ENCODE measurements at places on chromosomes 5 and 9.

DNA sequence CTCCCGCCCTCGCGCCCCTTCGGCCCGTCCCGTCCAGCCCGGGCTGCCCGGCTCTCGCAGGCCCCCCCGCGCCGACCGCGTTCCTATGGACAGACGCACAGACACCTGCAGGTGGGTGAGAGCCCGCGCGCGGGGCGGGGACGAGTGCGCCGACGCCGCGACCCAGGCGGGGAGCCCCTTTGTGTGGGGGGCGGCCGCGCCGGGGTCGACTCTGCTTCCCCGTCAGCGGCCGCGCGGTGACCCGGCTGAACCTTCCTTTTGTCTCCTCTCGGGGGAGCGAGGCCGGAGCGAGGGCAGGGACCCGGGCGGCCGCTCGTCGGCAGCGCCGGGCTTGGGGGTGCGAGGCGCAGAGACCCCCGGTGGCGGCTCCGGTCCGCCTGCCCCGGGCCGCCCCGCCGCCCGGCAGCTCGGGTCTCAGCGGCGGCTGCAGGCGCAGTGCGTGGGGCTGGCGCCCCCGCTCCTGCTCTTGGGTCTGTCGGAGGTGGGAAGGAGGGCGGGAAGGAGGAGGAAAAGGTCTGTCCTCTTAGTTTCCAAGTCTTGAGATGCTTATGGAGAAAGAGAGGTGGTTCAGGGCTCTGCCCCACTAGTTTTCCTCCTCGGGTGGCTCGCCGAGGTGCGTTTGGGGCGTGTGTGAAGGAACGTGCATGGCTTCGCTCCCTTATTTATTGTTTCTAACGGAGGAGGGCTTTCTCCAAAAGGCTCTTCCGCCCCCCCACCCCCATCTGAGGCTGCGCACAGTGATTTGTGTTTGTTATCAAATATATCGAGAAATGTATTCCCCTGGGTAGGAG lies 576 bp downstream of the KIAA1958 start:
- peak; percentile 44 for DNase-seq

- no peak for DNase-seq
Measured at GRCh38 chr5:91420879-91421278, 37.8 kb upstream of the ARRDC3 start.

GRCh38 chr9:87884578-87885459 lies 2.1 kb downstream of the SPATA31E1 start:
- no peak for DNase-seq

DNA sequence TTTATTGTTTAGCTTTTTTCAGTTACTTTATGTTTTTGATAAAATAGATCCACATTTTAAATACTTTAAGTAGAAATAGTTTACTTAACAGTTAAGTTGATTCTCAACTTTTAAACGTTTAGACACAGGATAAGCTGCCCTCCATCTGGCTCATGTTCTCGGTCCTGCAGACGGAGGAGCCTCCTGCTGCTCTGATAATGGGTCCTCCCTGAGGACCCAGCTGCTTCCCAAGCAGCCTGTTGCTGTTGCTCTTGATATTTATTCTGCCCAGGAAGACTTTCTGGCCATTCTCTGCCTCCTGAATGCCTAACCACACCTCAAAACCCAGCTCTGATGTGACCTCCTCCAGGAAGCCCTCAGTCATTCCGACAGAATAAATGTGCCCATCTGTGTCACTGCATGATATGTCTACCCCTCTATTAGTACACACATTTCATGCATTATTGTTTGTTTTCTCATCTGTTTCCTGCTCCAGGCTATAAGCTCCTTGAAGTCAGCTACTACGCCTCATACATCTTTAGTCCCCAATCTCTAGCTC lies 267.2 kb upstream of the MSX2 start:
- DNase-seq: no peak

- no peak for DNase-seq
Measured at GRCh38 chr5:171449426-171449825, 30.0 kb downstream of the FGF18 start.

DNA sequence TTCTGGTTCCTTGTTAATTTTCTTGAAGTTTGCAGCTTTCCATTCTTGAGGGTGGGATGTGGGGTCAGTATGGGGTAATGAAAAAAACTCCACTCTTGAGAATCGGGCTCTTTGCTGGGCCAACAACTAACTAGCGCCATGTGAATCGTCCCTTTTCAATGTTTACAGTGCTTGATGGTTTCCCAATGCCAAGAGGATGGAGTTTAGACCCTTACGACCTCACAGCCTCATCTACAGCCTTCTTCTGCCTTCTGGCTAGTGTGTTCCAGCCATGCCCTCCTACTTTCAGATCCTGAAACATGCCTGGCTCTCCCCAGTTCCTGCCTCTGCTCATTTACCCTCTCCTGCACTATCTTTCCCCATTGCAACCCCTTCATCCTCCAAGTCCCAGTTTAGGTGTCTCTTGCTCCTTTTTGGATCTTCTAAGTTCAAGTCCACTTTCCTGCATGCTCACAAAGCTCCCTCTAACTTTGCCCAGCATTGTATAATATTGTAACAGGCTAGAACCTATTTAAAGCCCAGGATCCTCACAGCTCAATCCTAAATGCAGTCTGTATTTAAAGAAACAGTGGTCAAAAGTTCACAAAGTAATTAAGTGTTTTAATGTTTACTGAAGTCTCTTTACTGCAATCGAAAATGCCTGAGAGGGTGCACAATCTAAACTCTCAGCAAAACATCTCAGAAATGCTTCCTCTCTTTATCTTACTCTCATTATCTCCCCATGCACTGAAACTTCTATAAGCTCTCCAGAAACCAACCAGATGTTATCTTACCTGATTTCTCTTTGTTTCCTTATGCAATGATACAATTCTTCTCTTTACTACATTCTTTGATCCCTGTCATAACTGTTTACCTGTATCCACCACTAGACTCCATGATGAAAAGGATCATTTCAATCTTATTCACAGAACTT lies 20.6 kb upstream of the CAST start:
- DNase-seq: no peak

GRCh38 chr9:82890865-82891264 lies 172.1 kb downstream of the RASEF start:
- peak; percentile 9 for DNase-seq

Data from fibroblast of upper back skin (primary cell).